ENCODE measurements at places on chromosomes 1 and 21.

DNA sequence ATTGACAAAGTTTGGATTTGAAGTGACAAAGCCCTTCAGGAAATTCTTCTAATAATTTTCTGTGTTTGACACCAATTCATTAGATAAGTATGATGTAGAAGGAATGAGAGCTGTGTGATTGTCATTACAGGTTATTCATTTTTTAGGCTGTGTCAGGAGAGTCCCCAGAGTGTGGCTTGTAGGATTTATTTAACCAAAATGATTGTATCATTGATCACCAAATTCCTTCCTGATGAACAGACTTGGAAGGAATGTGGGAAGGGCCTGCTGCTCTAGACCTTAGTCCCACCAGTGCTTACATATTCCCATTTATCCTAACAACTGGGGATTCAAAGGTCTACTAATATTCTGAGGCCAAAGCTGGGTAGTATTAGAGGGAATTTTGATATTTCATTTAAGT lies 383.3 kb upstream of the KAZN start:
- no peak for DNase-seq

- DNase-seq, result no peak
These were observed 11.5 kb downstream of the PSRC1 start for GRCh38 chr1:109271458-109271857.

DNA sequence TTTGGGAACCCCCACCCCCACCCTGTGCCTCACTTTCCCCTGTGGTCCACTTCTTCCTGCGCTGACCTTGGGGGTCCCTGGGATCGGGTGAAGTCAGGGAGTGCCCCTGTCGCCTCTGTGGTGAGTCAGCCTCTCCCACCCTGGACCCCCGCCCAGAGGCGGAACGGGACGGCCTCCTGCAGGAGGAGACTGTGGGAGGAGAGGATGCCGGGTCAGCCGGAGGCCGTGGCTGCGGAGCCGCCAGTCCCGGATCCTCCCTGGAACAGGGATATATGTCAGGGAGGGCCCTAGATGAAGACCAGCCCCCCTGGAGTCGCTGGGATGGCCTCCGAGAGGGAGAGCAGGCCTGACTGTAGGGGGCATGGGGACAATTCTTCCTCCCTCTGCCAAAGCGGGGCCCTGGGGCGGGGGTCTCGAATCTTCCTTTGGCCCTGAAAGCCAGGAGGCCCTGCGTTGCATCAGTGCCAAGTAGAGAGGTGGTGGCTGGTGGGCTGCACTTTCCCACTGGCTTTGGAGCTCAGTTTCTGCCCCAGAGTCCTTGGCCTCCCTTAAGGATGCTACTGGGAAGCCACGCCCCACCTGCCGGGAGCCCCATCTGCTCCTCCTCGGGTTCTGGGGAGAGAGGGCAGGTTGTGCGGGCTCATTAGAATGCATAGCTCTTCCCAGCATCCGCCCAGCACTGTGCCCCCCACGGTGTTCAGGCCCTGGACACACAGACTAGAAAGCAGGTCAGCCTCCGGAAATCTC lies 930 bp downstream of the ARHGEF10L start:
- no peak for DNase-seq

DNA sequence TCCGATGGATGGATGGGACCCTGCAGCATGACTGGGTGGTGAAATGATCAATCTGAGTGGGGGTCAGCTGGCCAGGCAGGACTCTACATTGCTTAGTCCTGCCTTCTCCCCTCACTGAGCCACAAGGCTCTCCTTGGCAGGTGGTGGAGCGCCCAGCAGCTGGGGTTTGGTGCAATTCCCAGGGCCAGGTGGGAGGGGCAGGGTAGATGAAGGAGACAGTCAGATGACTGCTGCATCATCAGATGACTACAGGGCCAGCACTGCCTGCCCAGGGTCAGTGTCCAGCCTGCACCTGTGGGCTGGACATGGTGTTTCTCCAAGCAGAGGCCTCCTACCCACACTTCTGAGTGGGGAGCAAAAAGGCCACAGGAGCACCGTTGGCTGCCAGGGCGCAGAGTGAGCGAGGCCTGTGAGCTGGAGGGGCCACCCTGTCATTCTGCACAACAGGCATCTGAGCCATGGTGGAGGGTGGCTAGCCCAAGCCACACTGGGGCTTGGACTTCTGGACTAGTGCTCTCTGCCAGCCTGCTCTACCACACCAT lies 103.9 kb upstream of the EDN2 start:
- no peak for DNase-seq

DNA sequence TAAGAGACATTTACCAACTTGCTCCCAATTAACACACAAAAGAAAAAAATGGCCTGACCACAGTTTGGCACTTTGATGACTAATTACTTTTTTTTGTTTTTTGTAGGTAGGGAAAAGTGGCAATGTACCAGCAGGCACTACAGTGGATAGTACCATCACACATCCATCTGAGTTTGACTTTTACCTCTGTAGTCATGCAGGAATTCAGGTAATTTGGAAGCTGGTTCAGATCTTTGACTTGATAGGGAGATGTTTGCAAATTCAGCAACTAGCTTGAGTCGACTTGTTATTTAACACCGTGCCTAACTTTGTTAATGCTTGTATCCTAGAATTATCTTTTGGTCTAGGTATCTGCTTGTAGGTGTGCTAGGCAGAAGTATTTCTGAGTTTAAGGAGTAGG lies 33.0 kb upstream of the AGO1 start:
- DNase-seq, result no peak

GRCh38 chr1:247884797-247885413 lies 10.5 kb upstream of the OR2W3 start:
- no peak for DNase-seq
